ENCODE measurements at places on chromosomes 7 and 10. TPM values are rescaled to one million over a fixed set of nuclear protein-coding genes. Genes with fewer than 3 reads are reported as not detected.

GRCh38 chr10:55653531-55653930, 707.5 kb downstream of the ZWINT start:
- DNase-seq: no peak

- DNase-seq: peak; percentile 73
Measured at GRCh38 chr7:32479574-32480200, 10.5 kb downstream of the LSM5 start.

DNA sequence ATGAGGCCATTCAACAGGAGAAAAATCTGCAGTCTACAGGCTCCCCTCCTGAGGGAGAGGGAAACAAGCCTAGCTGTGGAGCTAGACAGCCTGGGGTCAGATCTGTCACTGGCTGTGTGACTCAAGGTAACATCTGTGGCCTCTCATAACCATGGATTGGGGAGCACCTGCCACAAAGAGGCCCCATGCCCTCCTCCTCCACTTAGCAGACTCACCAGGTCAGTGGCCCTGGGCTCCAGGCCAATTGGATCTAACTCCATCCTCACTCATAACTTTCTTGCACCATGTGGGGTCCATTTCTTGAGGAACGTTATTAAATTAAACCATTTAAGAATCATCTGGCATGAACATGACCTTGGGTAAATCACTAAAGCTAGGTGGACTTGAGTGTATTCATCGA, 1.8 kb downstream of the GDF10 start:
- DNase-seq: peak; percentile 9

DNA sequence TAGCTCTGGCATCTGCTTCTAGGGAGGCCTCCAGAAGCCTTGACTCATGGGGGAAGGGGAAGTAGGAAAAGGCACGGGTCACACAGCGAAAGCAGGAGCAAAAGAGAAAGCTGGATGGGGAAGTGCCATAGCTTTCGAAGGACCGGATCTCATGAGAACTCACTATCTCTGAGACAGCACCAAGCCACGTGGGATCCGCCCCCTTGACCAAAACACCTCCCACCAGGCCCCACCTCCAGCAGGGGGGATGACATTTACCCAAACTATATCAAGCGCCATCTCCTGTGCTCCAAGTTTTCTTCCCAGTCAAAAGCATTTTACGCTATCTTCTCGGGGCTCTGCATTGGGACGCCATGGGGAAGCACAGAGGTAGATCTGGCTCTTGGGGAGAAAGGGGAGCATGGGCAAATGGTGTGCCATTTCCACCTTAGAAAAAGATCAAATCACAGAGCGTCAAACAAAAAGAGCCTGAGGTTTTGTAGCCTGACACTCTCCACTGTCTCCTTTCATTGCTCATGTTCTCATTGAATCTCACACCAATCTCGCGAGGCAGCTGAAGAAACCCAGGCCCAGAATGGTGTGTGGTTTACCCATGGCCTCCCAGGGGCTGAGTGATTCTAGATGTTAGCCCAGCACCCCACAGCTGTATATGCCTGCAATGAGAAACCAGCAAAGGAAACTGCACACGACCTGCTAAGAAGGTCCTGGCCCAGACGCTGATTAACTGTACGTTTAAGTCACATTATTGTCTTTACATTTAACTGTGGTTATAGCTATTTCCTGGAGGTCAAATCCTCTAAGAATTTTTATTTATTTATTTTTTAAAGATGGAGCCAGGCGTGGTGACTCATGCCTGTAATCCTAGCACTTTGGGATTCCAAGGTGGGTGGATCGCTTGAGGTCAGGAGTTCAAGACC, 8.1 kb upstream of the OLAH start:
- peak; percentile 39 for DNase-seq

- no peak for DNase-seq
Measured at GRCh38 chr10:48469516-48470020, 135.3 kb downstream of the ARHGAP22 start.

- no peak for DNase-seq
Measured at GRCh38 chr7:4108951-4109350, 573.1 kb upstream of the FOXK1 start.

DNA sequence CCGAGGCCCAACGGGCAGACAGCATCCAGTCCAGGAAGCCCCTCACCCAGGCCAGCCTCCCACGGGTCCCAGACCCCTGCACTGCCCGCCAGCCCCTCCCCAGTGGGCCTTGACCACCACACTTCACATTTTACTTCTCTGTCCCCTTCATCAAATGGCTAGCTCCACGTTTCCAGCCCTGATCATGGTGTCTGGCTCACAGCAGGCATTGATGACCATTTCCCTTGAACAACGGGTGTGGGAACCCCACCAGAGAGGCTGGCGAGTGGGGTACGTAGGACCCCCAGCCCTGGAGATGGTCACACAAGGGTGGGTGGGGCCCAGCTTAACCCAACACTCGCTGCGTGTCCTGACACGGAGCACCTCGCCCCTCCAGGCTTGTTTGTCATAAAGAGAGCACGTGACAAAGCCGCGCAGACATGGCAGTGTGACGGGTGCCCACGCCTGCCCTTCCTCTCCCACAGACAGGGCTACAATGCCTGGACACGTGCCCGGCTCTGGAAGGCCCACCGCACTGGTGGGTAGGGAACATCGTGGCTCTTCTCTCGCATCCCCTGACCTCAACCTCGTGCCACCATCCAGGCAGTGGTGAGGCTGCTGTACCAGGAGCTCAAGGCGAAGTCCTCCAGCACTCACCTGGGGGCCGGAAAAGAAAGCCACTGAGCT, 267.7 kb downstream of the MAD1L1 start:
- no peak for DNase-seq

- DNase-seq: no peak
Measured at GRCh38 chr7:7761340-7761973, 43.0 kb upstream of the RPA3 start.

DNA sequence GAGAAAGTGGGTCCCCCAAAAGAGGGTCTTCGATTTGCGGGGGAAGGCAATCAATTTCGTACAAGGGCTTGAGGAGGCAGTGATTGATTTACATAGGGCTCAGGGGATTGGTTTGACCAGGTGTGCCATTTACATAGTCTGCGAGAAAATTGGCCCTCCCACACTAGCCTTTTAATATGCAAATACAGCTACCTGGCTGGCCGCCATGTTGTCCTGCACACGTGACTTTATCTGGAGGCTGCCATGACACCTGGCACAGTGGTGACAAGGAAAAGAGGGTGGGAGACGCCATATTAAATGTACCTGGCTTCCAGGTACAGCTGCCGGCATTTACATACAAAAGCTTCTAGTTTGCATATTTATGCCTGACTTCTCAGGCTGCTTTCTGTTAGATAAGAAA, 1577.2 kb upstream of the LRRTM3 start:
- no peak for DNase-seq

- DNase-seq: no peak
Measured at GRCh38 chr7:143460271-143460979, 17.2 kb downstream of the TAS2R60 start.

GRCh38 chr7:79453558-79454360, at the start of gene MAGI2:
MAGI2 (minus strand) TSS chr7:79453667; CDS start chr7:79453320, 347 bp downstream.
- DNase-seq: peak; percentile 75

DNA sequence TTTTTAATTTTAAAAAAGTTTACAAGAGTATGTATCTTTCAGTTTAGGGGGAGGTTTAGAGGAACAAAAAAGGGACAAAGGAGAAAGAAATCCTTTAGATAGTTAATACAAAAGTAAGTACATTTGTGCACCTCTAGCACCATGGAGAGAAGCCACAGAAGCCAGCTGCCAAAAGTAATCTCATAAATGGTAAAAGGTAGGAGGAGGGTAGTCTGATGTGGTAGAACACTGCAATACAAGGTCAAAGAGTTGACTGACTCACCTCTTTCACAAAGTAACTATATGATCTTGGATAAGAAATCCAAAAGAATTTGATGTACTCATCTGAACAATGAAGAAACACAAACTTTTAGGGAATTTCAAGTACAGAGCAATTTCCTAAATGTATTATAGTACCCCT, 68.1 kb downstream of the CNOT4 start:
- DNase-seq: peak; percentile 11

GRCh38 chr7:8155836-8156235, 106.1 kb downstream of the ICA1 start:
- no peak for DNase-seq

GRCh38 chr10:131931981-131932380, 31.2 kb downstream of the PPP2R2D start:
- DNase-seq: no peak

GRCh38 chr7:140609646-140610045, 31.0 kb downstream of the DENND2A start:
- no peak for DNase-seq

GRCh38 chr7:17274551-17275245, 23.8 kb upstream of the AHR start:
- DNase-seq: peak; percentile 55

- DNase-seq: no peak
Measured at GRCh38 chr7:55019191-55019690, 424 bp downstream of the EGFR start.

GRCh38 chr10:100736809-100737354, 8.5 kb upstream of the PAX2 start:
- DNase-seq: no peak

GRCh38 chr7:5598261-5598761, 174.7 kb upstream of the TNRC18 start:
- DNase-seq: peak; percentile 87

GRCh38 chr7:150731916-150732315, 5.3 kb upstream of the GIMAP5 start:
- no peak for DNase-seq

- DNase-seq: peak; percentile 89
Measured at GRCh38 chr7:129825209-129825970, 127.4 kb downstream of the UBE2H start.

DNA sequence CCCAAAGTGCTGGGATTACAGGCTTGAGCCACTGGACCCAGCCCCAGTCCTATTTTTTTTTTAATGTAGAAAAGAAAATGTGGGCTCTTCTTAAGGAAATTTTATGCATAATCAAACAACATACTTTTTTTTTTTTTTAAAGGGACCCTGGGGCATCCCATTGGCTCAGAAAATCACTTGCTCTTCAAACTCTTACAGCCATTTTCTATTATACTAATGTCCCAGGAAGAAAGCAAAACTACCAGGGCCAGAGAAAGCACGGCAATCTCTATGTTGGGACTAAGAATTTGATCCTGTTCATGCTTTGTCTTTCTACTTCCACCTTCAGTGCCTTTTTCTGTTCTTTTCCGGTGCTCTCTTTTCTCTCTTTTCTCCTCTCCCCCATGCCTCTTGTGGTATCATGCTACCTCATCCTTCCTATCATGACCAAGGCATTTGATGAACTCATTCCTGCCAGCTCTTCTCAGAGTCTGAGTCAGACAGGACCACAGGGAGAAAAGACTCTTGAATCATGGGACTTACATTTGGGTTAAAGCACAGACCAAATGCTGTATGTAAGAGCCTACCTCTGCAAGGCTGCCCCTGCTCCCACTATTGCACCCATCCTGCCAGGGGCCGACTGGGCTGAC, 76.4 kb upstream of the CCNY start:
- DNase-seq: peak; percentile 11

DNA sequence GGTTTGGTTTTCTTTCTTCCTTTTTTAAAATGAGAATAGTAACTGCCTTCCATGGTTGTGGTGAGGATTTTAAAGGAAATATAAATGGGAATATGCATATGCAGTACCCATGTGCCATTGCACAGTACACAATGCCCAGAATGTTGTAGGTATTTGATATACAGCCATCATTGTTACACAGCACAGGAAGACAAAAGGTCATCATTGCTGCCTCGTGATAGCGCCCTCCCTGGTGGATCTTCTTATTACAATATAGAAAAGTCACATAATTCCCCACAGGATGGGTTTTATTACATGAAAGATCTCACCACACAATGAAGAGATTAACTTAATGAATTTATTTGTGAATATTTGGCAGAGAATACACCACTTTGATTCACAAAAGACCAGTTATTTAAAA, 76.5 kb downstream of the PPP1R17 start:
- DNase-seq: no peak

DNA sequence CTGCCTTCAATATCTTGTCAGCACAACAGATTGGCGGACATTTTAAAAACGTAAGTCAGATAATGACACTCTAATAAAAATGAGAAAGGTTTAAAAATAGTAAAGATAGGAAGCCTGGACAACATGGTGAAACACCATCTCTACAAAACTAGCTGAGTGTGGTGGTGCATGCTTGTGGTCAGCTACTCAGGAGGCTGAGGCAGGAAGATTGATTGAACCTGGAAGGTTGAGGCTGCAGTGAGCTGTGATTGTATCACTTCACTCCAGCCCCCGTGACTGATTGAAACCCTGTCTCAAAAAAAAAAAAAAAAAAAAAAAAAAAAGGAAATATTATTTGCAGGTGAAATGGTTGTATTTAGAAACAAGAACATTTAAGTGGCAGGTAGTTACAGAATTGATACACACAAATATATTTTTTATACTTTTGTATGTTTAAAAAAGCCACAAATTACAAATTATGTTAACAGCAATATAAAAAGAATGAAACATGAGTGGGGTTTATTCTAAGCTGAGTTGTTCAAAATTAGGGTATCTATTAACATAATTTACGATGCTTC, 141.9 kb downstream of the ADK start:
- DNase-seq: peak; percentile 9

GRCh38 chr10:78904196-78904595, 164.6 kb upstream of the ZMIZ1 start:
- DNase-seq: no peak

- no peak for DNase-seq
Measured at GRCh38 chr10:37821237-37821636, 36.2 kb downstream of the ZNF248 start.

GRCh38 chr7:55641273-55641691, 69.0 kb upstream of the VOPP1 start:
- DNase-seq: peak; percentile 62

DNA sequence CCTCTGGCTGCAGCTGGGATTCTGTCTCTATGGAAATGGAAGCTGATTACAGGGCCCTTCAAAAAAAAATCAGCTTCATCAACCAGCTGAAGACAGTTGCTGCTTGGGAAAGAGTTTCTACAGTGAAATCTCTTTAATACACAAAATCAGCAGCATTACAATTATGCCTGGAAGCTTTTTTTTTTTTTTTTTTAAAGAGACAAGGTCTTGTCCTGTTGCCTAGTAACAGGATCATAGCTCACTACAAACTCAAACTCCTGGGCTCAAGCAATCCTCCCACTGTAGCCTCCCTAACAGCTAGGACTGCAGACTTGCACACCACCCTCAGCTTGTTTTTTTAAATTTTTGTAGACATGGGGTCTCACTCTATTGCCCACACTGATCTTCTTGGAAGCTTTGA, 94.5 kb downstream of the OR13A1 start:
- no peak for DNase-seq

GRCh38 chr10:91598211-91598977, 34.5 kb downstream of the PPP1R3C start:
- no peak for DNase-seq

- no peak for DNase-seq
Measured at GRCh38 chr10:70311698-70312097, 27.9 kb upstream of the NPFFR1 start.

Gene DNAH11
- total RNA-seq: 1.1 TPM

Gene PHYHIPL
- total RNA-seq: not detected

Gene PLA2G12B
- total RNA-seq: not detected

Gene CCL24
- total RNA-seq: not detected

Gene NRG3
- not detected for total RNA-seq

Gene OPALIN
- not detected for total RNA-seq

Gene GNAT3
- total RNA-seq: not detected

Gene AP3M1
- 43.1 TPM for total RNA-seq

Gene GHRHR
- total RNA-seq: not detected

Gene LRRD1
- 0.05 TPM for total RNA-seq

Gene DLX5
- not detected for total RNA-seq

Gene FAM25G
- 0.63 TPM for total RNA-seq
